ENCODE measurements at places on chromosomes 4 and X. TPM values are rescaled to one million over a fixed set of nuclear protein-coding genes. Genes with fewer than 3 reads are reported as not detected.

The GLOD5 gene
- total RNA-seq: not detected

The DSPP gene
- not detected for total RNA-seq

The MAGEB4 gene
- not detected for total RNA-seq

The PABPC5 gene
- total RNA-seq: 0.46 TPM

The TLR6 gene
- 1.8 TPM for total RNA-seq

The C4orf51 gene
- total RNA-seq: not detected

The SLC10A4 gene
- total RNA-seq: not detected

The CCNI gene
- 144 TPM for total RNA-seq

The LRBA gene
- 59.7 TPM for total RNA-seq

The NDP gene
- 1.4 TPM for total RNA-seq

The GPR50 gene
- total RNA-seq: not detected

The PWWP3B gene
- 2.1 TPM for total RNA-seq

The PLS3 gene
- 504 TPM for total RNA-seq

The FGF13 gene
- not detected for total RNA-seq

The MAGEA6 gene
- total RNA-seq: not detected

The MGAT4D gene
- not detected for total RNA-seq

The ADH1A gene
- not detected for total RNA-seq

The LRIT3 gene
- under 0.01 TPM for total RNA-seq

The ODAPH gene
- total RNA-seq: 0.18 TPM

The CENPVL3 gene
- not detected for total RNA-seq

The P2RY4 gene
- not detected for total RNA-seq

The MAGEC3 gene
- not detected for total RNA-seq

The SYTL4 gene
- total RNA-seq: 35.9 TPM

The FATE1 gene
- total RNA-seq: not detected

The RGN gene
- 1.5 TPM for total RNA-seq

The NKX3-2 gene
- total RNA-seq: not detected

The NXF2B gene
- total RNA-seq: not detected

The MGARP gene
- 46.9 TPM for total RNA-seq

The SASH3 gene
- total RNA-seq: not detected

The FAM9B gene
- total RNA-seq: not detected

The SH3D19 gene
- total RNA-seq: 31.6 TPM
